ENCODE measurements at places on chromosomes 6 and 20.

- DNase-seq, result no peak
Observed at GRCh38 chr6:84652356-84653026, 111.9 kb downstream of the TBX18 start.

DNA sequence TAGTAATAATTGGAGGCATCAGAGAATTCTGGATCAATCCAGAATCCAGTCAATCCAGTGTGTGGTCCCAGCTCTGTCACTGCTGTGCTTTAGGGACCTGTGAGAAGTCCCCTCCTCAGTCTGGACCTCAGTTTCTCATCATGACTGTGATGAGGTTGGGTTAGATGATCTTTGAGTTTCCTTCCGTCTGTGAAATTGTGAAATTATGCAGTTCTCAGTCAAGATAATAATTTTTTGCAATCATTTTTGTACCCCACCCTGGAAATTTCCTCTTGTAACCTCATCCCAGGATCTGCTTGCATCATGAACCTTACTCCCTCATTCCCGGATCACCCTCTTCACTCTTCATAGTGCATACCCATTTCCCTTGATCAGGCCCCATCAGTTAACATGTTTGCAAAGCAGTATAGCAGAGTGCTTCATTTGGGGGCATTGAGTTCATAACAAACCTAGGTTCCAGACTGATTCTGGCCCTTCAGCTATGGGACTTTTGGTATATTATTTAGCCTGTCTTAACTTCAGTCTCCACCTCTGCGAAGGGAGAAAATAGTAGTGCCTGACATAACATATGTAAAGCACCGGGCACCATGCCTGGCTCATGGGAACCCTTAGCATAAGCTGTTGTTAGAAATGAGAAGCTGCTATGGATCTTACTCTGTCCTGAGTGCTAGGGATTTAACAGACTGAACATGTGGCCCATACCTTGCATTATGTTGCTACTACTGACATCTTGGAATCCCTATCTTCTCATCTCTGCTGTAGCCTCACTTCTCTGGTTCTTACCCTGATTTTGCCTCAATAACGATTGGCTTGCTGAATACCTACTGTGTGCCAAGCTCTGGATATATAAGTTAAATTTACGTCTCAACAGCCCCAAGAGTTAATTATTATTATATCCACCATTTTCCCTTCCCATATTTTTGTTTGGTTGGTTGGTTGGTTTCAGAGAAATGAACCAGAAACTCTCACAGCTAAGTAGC, 1.3 kb downstream of the ZNF76 start:
- DNase-seq, result no peak

GRCh38 chr20:58870293-58871014, 17.9 kb downstream of the GNAS start:
- no peak for DNase-seq

DNA sequence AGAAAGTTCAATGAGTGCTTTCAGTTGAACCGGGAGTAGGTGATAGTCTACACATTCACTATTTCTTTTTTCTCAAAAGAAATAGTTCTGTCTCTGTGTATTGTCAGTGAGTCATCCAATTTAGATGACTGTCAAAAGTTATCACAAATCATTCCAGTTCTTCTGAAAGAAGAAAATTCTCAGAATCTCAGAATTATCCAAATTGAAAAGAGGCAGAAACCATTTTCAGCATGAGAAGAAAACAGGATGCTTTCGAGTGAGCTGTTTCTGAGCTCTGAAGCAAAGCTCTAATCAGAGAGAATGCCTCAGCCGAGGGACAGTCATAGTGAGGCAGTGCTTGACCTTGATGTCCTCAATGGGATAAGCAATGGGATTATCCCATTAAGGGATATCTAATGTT, 97.9 kb downstream of the HUS1B start:
- no peak for DNase-seq

DNA sequence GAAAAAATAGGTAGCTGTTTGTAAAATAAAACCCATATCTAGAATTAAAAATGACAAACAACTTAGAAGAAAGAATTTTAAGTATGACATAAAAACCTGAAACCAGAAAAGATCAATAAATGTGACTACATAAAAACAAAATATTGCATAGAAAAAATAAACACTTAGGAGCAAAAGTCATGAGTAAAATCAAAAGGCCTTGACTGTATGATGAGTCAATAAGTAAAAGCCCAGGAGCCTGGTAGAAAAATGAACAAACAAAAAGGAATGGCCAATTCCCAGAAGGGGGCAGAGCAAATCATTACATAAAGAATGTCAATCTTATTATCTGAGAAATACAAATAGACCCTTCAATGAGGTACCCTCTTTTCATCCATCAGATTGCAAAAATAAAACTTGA, 20.7 kb upstream of the ENPP1 start:
- DNase-seq, result no peak

- no peak for DNase-seq
Observed at GRCh38 chr6:94713446-94713845, 863.9 kb upstream of the MANEA start.

GRCh38 chr6:161238500-161238899, 35.4 kb downstream of the AGPAT4 start:
- no peak for DNase-seq

DNA sequence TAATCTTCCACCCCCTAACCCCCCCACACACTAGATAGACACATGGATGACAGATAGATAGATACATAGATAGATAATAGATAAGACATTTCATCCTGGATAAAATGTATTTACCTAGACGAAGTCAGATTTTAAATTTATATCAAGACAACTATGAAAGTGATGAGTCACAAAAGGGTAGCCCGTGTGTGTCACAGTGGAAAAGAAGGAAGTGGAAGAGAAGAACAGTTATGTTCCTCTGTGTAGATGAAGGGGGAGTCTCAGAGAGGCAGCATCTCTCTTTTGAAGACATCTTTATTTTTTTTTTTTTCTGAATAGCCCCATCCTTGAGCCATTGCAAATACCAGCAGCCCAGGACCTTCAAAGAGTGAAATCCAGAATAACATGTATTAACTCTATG, 121.7 kb upstream of the VGLL2 start:
- DNase-seq, result no peak

GRCh38 chr6:47741807-47742206, 40.0 kb upstream of the OPN5 start:
- no peak for DNase-seq

DNA sequence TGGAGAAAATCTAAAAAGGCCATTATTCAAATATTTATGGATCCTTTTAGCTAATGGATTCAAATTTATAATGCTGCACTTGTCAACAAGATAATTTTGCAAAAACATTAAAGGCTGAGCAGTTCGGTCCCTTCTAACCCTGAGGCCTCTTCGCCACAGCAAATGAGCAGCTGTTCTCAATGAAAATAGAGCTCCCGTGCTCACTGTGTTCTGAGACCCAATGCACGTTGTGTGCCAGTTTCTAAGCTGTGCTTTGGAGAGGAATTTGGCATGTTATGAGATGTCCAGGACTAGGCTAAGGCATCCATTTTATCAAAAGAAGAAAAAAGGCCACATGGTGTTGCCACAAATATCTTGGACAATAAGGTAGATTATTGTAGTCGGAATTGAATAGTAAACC, 220.1 kb upstream of the TSHZ2 start:
- DNase-seq, result no peak

DNA sequence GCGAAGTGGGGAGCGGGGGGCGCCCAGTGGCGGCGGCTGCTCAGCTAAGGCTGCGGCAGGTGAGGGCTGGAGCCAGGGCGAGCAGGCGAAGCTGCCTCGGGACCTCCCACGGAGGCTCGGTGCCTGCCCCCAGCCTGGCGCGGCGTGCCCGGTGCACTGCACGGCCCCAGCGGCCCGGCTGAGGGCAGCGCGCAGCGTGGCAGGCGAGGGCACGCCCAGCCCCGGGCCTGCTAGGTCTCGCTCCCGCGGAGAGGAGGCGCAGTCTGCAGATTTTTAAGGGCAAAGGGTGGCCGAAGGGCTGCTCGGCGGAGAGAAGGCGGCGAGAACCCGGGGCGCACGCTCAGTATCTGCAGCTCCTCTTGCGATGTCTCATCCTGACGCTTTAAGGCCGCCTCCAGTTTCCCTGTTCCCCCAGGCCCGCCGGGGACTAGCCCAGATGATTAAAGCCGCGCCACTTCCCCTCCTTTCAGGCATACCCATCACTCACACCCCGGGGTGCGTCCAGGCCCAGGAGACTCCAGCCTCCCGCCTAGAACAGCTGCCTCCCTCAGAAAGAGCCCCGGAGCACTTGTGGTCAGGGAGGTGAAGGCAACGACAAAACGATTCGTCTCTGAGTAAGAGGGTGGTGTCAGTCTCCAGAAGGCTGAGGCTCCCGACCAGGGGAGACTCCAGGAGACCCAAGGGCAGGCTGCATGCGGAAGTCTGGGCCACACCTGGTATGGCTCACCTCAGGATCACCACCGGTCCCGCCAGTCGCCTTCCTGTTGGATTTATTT, at the start of gene FERMT1:
FERMT1 (minus strand) TSS at position 158 of the 776 bp plus-strand sequence. CDS start 3,476 bp downstream, outside the sequence.
- DNase-seq, result no peak

Measured in T-helper 22 cell (primary cell).